ENCODE measurements at places on chromosomes 7 and 10. TPM values are rescaled to one million over a fixed set of nuclear protein-coding genes. Genes with fewer than 3 reads are reported as not detected.

DNA sequence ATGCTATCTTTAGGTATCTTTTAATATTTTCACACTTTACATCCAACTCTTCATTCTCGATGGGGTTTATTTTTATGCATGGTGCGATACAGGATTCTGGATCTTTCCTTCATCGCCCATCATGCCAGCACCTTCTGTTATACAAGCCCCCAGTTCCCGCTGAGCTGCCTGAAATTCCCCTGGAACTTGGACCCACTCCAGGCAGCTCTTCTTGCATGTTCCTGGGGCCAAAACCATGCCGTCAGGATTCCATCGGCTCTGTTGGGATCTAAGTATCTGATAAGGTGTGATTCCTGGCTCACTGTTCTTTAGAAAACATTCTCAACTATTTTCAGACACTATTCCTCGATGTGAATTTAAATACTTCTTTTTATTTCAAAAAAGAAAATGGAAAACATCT lies 40.5 kb upstream of the PPP2R2D start:
- ATAC-seq, result no peak

DNA sequence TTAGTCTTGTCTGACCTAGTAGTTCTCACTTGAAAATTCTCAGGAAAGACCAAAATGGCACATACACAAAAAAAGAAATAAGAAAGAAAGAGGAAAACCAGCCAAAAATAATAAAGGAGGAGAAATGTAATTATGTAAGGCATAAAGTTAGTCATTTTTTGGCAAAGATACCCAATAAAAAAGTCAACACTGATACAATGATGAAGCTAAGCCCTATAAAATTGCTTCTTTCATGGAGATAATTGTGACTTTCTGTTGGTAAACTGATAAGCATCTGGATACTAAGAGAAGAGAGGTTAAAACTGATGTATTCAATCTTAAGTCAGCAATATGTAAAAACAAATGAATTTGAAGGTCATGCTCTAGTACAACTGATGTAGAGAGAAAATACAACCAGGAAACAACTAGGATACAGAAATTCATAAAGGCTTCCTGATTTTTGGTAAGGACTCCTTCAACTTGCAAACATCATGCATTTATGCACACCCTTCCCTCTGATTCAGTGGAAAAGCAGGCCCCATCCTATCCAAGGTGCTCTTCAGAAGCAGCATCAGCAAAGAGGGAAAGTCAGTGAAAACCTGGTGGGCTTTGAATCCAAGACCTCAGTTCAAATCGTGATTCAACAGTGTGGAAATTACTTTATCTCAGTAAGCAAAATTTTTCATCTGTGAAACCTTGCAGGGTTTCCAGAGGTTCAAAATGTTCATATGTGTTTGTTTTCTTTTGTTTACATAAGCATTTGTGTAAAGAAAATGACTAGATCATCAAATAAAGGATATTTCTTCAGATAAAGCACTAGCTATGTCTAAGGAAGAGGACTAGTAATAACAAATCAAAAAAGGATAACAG lies 32.6 kb downstream of the IMMP2L start:
- ATAC-seq, result no peak

The ERV3-1 gene
- total RNA-seq, result 12.4 TPM

- ATAC-seq, result no peak
These were observed 63.6 kb upstream of the EFCAB10 start for GRCh38 chr7:105644937-105645336.

- ATAC-seq, result peak; percentile 74
These were observed 48.2 kb downstream of the APBB1IP start for GRCh38 chr10:26486304-26486703.

- no peak for ATAC-seq
These were observed 17.6 kb downstream of the DNTT start for GRCh38 chr10:96321822-96322221.

The SPRN gene
- not detected for total RNA-seq

The CRCP gene
- 68.9 TPM for total RNA-seq

DNA sequence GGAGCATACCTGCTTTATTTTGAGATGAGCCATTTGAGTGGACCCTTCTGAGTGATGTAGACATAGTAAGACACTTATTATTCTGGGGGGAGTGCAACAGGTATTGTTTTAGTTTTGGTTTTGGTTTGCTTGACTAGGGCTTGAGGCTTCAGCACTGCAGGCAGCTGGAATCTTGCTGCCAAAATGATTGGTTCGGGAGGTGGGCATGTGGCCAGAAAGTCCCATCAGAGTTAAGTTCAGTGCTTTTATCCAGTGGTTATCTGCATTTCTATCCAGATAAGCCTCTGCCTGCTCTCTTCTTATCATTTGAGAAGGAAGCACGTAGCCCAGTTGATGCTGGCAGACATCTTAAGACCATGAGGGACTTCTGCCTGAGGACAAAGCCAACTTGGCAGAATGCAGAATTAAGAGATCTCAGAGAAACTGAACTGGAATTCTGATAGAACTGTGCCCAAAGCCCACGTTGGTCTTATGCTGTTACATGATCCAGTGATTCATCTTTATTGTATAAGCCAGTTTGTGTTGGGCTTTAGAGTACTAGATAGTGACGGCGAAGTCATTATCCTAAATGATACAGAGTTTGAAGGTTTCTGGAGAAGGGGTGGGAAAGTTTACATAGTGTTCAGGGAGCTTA lies 9.6 kb upstream of the JAZF1 start:
- ATAC-seq, result no peak

- peak; percentile 35 for ATAC-seq
These were observed at the start of gene KCNH2 for GRCh38 chr7:150978126-150978789. TSS of gene KCNH2 (minus strand) at chr7:150978321. CDS start at chr7:150977913, 408 bp downstream.

DNA sequence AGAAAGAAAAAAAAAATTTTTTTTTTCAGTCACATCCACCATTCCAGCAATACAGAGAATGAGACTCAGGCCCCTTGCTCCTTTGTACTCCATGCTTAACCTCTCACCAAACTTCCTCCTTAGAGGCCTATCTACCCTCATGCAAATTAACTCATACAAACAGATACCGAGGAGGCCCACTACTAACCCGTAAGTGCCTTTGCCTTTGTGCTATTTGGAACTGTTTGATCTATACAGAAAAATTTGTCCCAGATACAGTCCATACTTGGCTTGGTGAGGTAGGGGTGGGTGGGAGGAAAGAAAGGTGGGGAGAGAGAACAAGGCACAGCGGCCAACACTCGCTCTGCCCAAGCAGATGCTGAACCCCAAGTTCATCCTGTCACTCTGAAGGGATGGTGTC lies 87.8 kb upstream of the DUSP5 start:
- no peak for ATAC-seq

GRCh38 chr10:3874990-3875841 lies 90.2 kb upstream of the KLF6 start:
- peak; percentile 36 for ATAC-seq

The PLPP4 gene
- total RNA-seq, result not detected

DNA sequence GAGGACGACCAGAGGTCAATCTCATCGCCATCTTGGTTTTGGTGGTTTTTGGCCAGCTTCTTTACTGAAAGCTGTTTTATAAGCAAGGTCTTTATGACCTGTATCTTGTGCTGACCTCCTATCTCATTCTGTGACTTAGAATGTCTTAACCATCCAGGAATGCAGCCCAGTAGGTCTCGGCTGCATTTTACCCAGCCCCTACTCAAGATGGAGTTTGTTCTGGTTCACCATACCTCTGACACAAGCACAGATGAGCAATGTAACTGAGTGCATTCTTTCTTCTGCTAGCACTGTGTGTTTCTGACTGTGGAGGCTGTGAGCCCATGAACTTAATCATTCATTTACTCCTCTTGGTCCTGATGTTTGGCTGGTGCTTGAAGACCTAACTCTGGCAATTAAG lies 794.5 kb upstream of the CELF2 start:
- ATAC-seq, result no peak

The ZNF804B gene
- total RNA-seq, result not detected

DNA sequence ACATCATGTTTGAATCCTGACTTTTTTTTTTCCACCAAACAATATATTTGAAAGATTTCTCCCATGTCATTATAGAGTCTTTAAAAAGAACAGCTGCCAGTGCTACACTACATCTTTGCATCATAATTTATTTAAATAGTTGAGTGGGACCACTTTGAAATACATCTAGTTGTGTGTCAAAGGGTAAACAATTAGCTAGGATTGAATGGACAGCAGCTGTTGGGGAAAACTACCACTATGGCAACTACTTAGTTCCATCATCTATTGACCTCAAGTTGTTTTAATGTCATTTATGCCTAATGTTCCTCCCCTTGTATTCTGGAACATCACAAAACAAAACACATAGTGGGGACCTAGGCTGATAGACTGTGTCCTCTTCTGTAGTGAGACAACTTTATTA lies 985.1 kb downstream of the SORCS1 start:
- ATAC-seq, result no peak

DNA sequence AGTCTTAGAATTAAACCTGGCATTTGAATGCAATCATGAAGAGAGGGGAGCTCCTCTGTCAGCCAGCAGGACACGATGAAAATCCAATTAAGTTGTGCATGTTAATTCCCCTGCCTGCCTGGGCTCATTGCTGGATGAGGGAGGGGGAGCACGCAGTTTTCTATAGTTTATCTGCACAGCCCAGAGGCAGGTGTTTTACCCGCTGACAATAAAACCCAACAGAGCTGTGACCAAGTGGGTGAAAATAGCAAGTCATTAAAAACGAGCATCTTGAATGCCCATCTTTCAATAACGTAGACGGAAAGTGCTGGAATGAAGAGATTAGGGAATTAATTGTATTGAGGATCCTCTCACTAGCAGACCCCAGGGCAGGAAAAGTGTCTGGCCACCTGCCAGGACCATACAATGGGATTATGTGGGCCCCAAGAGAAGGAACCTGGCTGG lies 100.1 kb upstream of the FAM20C start:
- ATAC-seq, result no peak

DNA sequence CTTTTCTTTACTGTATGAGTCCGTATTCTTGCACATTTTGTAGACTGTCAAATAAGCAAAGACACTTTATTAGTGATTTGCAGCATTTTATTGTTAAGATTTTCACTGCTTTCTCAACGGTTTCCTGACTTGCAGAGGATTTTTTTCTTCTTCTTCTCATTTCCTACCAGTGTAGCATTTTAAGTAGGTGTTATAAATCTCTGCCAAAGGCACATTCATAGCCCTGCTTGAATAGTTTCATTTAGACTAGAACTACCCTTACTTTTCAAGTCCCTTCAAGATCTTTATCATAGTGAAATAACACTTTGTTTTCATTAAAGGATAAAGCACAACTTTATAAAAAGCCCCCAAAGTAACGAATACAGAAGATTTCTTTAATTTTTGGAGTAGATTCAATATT lies 271.4 kb downstream of the TSPAN12 start:
- ATAC-seq, result no peak

DNA sequence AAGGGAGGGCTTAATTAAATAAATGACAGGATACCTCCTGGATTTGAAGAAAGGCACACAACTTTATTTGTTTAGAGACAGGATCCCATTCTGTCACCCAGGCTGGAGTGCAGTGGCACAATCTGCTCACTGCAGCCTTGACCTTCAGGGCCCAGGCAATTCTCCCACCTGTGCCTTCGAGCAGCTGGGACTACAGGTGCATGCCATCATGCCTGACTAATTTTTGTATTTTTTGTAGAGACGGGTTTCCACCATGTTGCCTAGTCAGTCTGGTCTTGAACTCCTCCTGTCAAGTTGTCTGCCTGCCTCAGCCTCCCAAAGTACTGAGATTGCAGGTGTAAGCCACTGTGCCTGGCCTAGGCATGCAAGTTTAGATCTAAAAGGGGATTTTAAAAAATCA lies 272.7 kb upstream of the MBL2 start:
- no peak for ATAC-seq

DNA sequence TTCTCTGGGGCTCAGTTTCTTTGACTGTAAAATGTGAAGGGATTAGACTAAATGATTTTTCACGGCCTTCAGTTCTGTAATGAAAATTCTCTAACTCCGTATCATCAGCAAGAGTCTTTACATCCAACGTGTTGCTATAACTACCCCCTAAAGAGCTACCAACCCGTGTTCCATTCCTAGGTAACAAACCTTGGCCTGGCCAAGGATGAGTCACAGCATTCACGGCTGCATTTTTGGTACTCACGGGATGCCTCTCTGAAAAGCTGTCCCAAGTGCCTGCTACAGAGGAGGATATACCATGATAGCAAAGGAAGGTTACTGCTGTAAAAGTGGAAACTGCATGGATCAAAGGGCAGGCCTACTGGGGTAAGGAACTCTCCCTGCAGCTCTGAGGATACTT lies 5.9 kb downstream of the LRRC4 start:
- no peak for ATAC-seq

The WDR86 gene
- total RNA-seq, result 6.3 TPM

GRCh38 chr7:94420328-94420727 lies 25.6 kb downstream of the COL1A2 start:
- no peak for ATAC-seq

DNA sequence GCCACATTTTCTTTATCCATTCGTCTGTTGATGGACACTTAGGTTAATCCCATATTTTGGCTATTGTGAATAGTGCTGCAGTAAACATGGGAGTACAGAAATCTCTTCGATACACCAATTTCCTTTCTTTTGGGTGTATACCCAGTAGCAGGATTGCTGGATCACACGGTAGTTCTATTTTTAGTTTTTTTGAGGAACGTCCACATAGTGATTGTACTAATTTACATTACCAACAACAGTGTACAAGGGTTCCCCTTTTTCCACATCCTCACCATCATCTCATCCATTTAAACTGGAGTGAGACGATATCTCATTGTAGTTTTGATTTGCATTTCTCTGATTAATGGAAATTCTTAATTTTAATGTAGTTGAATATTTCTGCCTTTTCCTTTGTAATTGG lies 19.3 kb downstream of the VKORC1L1 start:
- ATAC-seq, result no peak

- ATAC-seq, result no peak
These were observed 52.4 kb downstream of the CCNY start for GRCh38 chr10:35388682-35389081.

The AGAP9 gene
- total RNA-seq, result 8.6 TPM

The ADARB2 gene
- total RNA-seq, result 1.5 TPM

DNA sequence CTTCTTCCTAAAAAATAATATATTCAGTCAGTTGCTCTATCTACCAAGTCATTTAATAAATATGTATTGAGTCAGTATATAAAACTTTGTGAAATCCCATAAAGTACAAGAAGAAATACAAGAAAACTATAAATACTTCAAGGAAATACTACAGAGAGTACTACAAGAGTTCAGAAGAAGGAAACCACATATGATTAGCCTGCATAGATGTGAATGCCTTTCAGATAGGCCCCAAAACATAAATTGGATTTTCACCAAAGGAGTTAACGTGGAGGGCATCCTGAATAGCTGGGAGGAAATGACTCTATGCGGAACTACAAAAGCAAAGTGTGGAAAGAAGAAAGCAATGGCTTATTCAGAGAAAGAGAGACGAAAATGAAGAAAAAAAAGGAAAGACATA lies 120.1 kb downstream of the LRRN3 start:
- no peak for ATAC-seq

The SUN3 gene
- total RNA-seq, result not detected

DNA sequence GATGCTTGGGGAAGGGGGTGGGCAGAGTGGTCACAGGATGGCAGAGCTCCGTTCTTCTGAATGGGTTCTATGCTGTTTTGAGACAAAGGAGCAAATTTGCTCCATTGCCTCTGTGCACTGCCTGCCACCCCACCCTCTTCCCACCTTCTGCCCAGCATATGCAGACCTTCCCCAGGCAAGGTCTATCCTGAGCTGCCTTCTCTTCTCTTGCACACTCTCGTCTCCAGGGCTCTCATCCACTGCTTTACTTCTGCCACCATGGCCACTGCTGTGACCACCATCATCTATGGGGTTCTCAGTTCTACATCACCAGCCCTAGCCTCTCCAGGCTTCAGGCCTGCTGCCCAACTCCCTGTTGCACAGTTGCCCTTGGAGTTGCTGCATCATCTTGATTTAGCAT lies 230.4 kb downstream of the TMEM178B start:
- no peak for ATAC-seq

The ANKRD61 gene
- 0.27 TPM for total RNA-seq

The SORBS1 gene
- 1,982 TPM for total RNA-seq

The PPRC1 gene
- 13.4 TPM for total RNA-seq

Data from gastroesophageal sphincter (tissue), 4 donors.